ENCODE measurements at places on chromosomes 2 and 18.
A peak's percentile ranks its signal among the peaks of the same experiment; 100 is the strongest.

DNA sequence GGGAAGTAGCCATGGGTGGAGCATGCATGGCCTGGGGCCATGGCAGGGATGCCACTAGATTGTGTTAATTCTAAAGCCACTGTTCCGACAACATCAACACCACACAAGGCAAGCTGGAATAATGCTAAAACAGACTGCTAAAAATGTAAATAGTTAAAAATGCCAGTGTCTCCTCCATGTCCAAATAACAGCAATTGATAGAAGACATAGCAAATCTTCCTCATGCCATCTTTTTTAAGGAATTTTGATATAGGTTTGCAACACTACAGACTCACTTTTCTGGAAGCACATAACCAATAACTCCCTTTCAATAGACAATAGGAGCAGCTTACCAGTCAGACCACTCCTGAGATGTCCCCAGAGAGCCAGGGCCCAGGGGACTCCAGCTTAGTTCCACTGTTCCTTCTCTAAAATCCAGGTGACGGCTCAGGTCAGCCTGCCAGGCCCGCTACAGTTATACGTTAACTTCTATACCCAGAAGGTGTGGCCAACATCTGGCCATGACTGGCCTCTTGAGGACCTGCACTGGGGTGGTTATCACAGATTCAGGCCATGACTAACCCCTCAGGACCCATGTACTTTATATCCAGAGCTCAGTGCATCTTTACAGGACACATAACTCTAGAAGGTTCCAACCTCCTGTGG lies 20.3 kb downstream of the TUBB6 start:
- DNase-seq: no peak

- no peak for DNase-seq
Measured at GRCh38 chr2:210233487-210233886, 8.2 kb upstream of the ACADL start.

GRCh38 chr18:63157293-63158011 lies 162.1 kb downstream of the BCL2 start:
- DNase-seq: no peak

- DNase-seq: no peak
Measured at GRCh38 chr2:14051401-14051800, 581.1 kb upstream of the LRATD1 start.

DNA sequence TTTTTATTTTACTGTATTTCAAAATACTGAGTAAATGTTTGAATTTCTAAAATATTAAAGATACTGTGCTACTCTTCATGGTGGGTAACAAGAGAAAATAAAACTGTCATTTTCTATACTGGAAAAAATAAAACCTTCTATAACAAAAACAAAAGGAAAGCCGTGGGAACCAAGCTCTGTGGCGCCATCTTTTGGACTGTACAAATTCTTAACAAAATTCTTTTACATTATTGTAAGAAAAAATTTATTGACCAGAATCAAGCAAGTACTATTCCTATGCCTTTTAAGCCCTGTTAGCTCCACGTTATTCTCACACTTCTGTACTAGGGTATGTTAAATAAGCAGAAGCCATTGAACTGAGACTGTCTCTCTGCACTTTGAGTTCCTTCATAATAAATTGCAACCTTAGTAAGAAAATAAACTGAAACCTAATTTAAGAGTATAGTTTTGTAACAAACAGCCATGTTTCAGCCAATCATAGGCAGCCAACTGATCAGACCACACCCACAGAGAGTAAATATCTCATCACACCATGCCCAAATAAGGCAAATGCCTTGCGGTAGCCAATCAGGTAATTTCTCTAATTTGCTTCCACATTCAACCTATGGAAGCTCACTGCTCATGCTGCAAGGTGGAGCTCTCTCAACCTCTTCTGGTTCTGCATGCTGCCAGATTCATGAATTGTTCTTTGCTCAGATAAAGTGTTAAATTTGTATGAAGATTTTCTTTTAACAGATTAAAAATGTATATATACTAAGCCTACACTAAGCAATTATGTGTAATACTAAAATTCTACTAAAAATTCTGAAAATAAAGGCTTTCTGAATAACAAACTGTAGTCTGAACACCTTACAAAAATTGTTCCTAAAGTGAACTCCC lies 42.2 kb downstream of the HIBCH start:
- peak; percentile 37 for DNase-seq

All from right lung (tissue), 10 donors.